ENCODE measurements at places on chromosomes 1 and 21.

GRCh38 chr1:116817582-116818064 is 63.4 kb downstream of the CD2 start:
- DNase-seq: peak; percentile 84

DNA sequence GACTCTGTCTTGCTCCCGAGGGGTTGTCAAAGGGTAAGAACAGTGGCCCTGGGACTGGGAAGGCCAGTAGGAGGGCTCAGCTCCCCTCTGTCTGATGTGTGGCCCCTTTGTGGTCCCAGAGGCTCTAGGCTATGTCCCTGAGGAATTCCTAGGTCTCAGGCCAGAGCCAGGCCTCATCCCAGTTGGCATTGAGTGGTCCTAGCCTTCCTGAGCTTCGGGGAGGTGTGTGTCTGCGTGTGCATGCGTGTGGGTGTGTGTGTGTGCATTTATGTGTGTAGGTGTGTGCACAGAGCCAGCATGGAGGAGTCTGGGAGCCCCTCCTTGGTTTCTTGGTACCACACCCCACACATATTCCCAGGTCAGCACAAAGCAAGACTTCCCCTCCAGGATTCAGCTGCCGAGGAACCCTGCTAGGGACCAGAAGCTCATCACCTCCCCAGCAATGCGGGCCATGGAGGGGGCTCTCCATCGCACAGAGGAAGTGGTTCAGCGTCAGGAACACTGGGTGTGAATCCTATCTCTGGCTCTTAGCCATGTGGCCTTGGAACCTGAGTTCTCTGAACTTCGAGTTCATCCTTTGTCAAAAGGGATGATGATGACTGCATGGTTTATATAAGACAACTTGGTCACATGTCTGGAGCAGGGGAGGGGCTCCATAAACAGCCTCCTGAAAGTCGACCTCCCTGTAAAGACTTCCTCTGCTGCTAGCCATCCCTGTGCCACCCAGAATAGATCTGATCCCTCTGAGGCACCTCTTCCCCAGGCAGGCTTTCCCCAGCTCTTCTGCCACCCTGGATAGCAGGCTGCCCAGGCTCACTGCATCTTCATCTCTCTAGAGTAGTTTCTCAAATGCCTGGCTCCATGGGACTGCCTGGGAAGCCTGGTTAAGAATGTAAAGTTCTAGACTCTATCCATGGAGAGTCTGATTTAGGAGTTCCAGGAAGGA is 8.3 kb upstream of the EPS8L3 start:
- no peak for DNase-seq

DNA sequence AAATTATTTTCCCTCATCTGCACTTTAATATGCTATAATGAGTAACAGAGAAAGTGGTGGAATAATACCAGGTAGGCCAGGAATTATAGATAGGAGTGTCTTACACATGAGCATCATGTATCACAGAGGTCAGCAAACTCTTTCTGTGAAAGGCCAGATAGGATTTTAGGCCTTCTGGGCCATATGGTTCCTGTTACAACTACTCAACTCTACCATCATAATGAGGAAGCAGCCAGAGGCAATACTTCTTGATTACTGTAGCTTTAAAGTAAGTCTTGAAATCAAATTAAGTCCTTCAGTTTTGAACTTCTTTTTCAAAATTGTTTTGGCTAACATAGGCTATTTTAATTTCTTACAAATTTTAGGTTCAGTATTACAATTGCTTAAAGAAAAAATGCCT is 32.1 kb upstream of the IGSF3 start:
- DNase-seq: no peak

DNA sequence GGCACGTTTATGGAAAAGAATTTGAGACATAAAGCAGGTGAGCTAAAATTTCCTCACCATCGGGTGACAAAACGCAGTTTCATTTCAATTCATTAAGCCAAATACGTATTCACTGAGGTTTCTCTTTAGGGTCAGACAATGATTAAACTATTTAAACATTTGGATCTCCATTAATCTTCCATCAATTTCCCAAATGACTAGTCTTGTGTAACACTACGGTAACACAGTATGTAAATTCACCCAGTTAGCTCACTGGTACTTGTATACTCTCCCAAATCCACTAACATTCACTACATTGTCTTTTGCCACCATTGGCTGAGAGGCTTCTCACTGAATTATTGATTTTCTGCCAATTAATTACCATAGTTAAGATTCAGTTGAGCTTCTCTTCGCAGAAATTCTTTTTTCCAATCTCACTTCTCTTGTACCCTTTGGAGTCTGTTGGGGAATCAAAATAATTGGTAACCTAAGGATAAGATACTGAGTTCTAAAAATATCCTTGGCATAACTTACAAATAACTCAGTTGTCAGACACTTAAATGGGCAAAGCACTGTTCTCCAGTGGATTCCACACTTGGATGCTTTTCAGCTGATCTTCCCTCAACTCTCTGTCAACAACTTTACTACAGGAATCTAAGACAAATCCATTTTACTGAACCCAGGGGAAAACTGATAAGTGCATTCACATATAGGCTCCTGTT is 40.7 kb downstream of the SIPA1L2 start:
- DNase-seq: no peak

DNA sequence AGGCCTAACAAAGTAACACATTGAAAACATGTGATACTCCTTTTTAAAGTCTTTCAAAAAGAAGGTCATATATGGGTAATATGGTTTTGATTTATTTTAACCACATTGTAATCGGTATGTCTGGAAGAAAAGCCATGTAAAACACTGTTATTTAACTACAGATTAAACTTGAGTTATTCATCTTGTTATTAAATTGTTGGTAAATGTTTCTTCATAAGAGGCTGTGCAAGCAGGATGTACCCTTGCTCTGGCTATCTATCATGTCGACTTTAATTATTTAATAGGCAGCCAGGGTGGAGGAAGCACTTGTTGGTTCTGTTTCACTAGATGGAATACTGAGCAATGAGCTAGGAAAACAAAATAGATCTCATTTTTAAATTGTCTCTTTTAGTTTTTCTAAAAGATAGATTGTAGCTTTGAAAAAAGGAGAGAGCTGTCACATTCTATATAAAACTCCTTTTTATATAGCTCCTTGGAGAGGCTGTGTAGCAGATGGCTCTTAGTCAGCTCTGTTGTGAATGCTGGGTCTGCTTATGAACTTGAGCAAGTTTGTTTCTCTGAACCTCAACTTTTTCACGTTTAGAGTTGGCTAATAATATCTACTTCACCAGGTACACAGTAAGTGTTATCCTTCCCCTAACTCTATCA is 39.5 kb downstream of the LRRC8B start:
- DNase-seq: no peak

- DNase-seq: no peak
Measured at GRCh38 chr1:107493111-107493716, 352.4 kb downstream of the NTNG1 start.

DNA sequence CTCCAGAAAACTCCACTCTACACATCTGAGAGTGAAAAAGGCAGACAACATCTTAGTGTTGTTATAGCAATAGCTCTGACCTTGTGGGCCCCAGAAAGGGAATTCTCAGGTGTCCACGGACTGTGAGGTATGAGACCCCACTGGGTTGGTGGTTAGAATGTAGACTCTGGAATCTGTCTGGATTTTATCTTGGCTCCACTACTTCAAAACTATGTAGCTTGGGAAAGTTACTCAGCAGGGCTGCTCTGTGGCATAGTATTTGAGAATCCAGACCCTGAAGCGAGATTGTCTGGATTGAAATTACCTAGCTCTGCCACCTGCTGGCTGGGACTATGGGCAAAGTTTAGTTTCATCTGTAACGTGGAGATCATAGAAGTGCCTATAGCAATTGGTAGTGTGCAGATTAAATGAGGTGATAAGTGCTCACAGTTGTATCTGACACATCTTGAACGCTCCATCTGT is 25.8 kb downstream of the PRDM2 start:
- DNase-seq: peak; percentile 57

DNA sequence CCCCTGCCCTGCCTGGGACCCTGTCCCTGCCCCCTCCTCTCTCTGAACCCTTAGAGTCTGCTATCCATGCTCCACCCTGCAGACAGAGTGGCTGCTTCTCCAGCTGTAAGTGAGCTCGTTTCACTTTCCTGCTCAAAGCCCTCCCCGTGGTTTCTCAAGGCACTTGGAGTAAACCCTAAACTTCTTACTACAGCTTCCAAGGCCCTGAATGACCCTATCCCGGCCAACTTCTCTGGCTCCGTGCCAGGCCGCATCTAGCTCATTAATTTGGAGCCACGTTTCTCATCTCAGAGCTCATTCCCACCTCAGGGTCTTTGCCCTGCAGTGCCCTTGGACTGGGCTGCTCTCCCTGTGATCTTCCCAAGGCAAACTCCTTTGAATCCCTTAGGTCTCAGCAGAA is 235.1 kb upstream of the RUNX1 start:
- no peak for DNase-seq

- no peak for DNase-seq
Measured at GRCh38 chr1:116165572-116165971, 54.4 kb downstream of the MAB21L3 start.

GRCh38 chr1:152514715-152515433 is 592 bp downstream of the CRCT1 start:
- DNase-seq: no peak

- DNase-seq: no peak
Measured at GRCh38 chr1:118912574-118912973, 75.6 kb downstream of the TBX15 start.

GRCh38 chr1:41525891-41526587 is 41.6 kb upstream of the EDN2 start:
- DNase-seq: no peak

DNA sequence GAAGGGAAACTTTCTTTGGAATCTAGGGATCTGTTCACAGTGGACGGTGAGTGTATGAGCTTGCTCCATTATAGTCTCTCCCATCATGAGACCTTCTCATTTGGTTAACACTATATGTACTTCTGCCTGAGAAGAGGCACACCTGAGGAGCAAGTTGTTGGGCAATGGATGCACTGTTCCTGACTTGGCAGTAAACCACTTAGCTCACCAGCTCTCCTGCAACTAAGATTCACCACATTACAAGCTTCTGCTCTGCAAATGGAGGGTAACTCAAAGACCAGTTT is 10.2 kb downstream of the MACF1 start:
- no peak for DNase-seq

DNA sequence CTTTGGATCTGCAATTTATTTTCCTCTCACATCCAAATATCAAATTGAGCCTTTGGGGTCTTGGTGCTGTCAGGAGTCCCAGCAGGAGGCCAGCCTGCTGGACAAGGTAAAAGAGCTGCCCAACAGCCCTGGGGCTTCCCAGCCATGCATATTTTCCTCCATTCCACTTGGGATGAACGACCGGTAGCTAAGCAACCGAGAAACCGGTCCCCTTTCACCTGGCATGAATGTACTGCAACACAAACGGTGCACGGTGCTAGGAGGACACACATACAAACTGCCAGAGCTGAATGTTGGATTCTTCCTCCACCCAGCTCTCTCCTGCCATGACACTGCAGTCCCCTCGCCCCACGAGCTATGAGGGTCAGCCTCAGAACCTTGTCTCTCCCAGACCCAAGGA is 42.7 kb downstream of the BCAR3 start:
- DNase-seq: no peak

DNA sequence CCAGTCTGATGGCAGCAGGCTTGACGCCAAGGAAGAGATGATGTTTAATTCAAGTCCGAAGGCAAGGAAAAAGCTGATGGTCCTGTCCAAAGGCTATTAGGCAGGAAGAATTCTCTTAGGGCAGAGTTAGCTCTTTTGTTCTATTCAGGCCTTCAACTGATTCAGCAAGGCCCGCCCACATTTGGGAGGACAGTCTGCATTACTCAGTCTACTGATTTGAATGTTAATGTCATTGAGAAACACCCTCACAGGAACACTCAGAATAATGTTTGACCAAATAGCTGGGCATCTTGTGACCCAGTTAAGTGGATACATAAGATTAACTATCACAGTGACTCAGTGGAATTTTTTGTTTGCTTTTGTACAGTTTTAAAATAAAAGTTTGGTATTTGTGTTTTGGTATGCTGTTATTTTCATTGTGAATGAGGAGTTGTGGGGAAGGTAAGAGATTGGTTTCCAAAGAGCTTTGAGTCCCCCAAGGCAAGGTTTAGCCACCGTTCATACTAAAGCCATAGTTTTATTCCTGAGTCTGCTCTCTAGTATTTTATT is 1.7 kb upstream of the ZNF691 start:
- no peak for DNase-seq

DNA sequence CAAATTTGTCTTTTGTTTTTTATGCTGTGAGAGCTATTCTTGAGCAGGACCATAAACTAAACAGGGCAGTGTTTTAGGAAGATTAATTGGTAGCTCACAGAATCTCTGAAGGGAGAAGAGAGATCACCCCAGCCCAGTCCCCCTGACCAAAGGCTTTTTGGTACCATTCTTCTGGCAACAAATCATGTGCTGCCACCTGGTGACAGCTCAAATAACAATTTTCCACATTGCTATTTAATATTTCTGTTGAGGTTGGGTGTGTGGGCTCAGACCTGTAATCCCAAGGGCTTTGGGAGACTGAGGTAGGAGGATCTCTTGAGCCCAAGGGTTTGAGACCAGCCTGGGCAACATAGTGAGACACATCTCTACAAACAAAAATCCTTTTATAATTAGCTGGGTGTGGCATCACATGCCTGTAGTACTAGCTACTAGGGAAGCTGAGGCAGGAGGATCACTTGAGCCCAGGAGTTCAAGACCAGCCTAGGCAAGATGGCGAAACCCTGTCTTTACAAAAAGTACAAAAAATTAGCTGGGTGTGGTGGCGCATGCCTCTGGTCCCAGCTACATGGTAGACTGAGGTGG is 2.2 kb upstream of the TESK2 start:
- no peak for DNase-seq

- no peak for DNase-seq
Measured at GRCh38 chr1:3907621-3908165, 7.6 kb upstream of the C1orf174 start.

- DNase-seq: no peak
Measured at GRCh38 chr1:191508239-191508638, 650.0 kb upstream of the RGS18 start.

DNA sequence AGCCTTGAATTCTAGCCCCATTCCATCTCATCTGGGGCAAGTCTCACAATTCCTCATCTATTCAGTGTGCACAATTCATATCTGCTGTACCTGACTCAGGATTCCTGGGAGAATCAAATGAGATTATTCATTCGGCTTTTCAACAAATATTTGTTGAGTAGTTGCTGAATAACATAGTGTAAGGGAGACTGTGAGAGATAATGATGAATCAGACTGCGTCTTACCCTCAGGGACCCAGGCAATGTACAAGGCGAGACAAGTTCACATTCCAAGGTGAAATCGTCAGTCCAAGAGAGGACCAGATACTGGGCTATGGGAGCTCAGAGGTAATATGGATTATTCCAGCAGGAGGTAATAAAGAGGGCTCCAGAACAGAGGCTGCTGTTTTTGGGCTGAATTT is 67.8 kb upstream of the SMYD2 start:
- no peak for DNase-seq

- no peak for DNase-seq
Measured at GRCh38 chr1:21277180-21277579, 13.1 kb downstream of the ECE1 start.

GRCh38 chr1:147079400-147080005 is 92.8 kb downstream of the PRKAB2 start:
- peak; percentile 38 for DNase-seq

- DNase-seq: peak; percentile 68
Measured at GRCh38 chr21:42684109-42684916, 30.9 kb downstream of the PDE9A start.
